Kidney tubule cell (primary cell): ENCODE measurements at places on chromosomes 4 and X.

GRCh38 chr4:140127422-140127821, 26.6 kb downstream of the MAML3 start:
- DNase-seq, result no peak

- DNase-seq, result no peak
Observed at GRCh38 chrX:134998246-134998645, 7.5 kb downstream of the SMIM10 start.

GRCh38 chr4:66000510-66001117, 330.3 kb upstream of the EPHA5 start:
- no peak for DNase-seq

GRCh38 chrX:69616457-69617203, 717 bp downstream of the EDA start:
- peak; percentile 15 for DNase-seq

GRCh38 chr4:52910115-52910514, 48.0 kb downstream of the RASL11B start:
- DNase-seq, result peak; percentile 34

GRCh38 chrX:4830880-4831557, 1117.6 kb upstream of the PRKX start:
- DNase-seq, result no peak

GRCh38 chr4:174657472-174657871, 135.2 kb upstream of the HPGD start:
- DNase-seq, result no peak

DNA sequence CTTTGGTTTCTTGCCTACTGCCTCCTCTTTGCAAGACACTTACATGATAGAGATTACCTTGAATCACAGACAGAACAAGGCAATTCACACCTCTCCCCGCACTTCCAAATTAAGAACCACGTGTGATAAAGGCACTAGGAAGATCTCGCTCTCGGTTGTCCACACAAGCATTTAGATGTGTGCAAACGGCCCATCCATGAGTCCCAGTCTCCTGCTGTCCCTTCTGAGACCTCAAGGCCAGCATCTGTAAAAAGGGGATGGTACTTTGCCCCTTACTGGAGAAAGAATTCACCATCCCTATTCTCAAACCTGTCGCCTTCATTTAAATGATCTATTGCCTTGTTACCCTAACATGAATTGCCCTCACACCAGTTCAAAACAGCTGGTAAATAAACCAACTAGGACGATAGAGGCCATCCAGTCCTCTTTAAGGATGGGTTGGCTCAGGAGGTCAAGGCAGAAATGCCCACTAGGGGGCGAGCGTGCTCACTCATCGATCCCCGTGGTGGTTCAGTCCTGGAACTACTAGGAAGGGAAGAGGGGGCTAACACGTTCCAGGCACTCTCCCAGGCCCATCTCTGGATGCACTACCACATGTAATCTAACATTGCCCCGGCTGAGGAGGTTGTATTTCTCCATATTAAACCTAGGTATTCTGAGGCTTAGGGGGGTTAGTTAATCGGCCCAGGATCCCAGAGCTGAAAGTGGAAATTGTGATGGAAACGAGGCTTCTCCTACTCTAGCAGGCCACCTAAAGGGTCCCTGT, 95.8 kb downstream of the DHX15 start:
- DNase-seq, result peak; percentile 59

DNA sequence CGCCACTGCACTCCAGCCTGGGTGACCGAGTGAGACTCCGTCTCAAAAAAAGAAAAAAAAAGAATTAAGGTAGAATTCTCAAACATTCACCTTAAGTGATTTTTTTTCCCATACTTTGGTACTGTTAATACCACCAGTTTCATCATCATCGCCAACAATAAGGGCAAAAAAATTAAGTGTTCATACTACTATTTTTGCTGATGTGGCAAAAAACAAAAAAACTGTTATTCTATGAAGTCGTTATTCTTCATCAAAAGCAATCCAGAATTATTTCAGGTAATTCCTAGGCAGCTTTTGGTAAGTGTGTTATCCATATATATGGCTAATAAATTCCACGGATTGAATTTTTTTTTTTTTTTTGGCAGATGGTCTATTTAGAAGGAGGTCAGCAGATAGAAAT, 85.7 kb downstream of the KCNIP4 start:
- DNase-seq, result no peak
